ENCODE measurements at places on chromosomes 7 and 10.

GRCh38 chr10:51894771-51895578, 195.6 kb upstream of the CSTF2T start:
- DNase-seq: no peak

- peak; percentile 36 for DNase-seq
Observed at GRCh38 chr7:14639801-14640200, 262.8 kb downstream of the DGKB start.

GRCh38 chr10:46289209-46289810, 2.5 kb downstream of the ANTXRL start:
- DNase-seq: no peak

- no peak for DNase-seq
Observed at GRCh38 chr7:73706126-73707044, 13.1 kb downstream of the STX1A start.

Measured in NCI-H345 (cell line).